ENCODE measurements at places on chromosomes 5 and 9.
A peak's percentile ranks its signal among the peaks of the same experiment; 100 is the strongest.

GRCh38 chr5:2134543-2135292 lies 252.0 kb upstream of the IRX4 start:
- DNase-seq, result no peak

- no peak for DNase-seq
These were observed 468.8 kb upstream of the SMC2 start for GRCh38 chr9:103625161-103625804.

GRCh38 chr5:111411301-111411700 lies 101.0 kb downstream of the STARD4 start:
- DNase-seq, result no peak

GRCh38 chr9:113319054-113319453 lies 15.9 kb upstream of the RNF183 start:
- no peak for DNase-seq

DNA sequence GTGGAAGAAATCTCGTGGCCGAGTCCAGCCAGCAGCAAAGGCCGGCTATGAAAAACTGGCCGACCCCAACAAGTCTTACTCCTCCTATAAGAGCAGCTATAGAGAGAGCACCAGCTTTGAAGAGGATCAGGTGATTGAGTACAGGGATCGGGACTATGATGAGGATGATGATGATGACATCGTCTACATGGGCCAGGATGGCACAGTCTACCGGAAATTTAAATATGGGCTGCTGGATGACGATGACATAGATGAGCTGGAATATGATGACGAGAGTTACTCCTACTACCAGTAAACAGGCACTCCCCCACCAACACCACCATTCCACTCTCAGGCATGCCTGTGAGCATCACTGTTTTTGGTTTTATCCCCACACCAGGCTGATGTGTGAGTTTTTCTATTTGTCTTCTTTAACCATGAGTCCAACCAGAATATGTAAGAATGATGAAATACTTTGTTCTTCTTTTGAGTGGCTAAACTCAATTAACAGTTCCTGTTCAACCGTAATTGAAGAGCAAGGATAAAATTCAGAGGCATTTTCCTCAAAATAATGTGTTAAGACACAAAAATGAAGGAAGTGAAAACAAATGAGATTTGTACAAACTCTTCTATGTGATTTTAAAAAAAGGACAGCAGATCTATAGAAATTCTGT lies 35.5 kb downstream of the RFK start:
- DNase-seq, result no peak

DNA sequence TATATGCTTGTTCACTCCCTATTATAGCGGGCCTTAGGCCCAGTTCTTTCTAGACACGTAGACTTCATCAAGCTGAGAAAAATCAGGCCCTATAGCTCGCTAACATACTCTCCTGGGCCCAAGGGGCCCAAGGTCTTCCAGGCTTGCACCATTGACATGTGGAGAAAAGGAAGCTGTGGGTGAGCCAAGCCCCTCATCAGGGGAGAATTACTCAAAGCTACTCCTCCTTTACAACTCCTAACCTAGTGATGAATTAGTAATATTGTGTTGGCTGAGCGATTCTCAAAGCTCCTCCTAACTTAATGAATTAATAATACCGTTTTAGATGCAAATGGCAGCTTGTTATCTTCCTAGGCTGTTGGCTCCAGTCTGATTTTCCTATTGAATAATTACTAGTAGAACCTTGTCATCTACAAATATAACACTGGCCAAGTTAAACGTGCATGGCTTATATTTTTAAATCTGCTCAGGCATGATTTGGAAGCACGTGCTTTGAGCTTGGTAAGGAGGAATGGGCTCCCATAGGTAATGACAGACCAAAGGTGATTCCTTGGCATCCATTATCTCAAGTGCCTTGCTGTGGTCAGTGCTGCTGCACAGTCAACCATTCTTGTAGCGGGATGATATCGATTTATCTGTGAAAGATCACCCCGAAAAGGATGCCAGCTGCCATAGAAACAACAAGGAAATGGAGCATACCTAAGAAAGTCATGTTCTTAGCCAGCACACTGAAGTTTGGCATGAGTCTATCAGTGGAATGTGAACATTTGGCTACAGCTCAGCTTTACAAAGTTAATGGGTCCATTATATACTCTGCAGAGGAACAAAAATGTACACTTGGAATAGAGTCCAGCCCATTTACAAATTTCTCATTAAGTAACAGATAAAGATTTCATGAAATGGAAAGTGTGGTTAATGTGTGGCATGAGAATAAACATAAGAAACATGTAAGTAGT lies 23.8 kb downstream of the LVRN start:
- no peak for DNase-seq

DNA sequence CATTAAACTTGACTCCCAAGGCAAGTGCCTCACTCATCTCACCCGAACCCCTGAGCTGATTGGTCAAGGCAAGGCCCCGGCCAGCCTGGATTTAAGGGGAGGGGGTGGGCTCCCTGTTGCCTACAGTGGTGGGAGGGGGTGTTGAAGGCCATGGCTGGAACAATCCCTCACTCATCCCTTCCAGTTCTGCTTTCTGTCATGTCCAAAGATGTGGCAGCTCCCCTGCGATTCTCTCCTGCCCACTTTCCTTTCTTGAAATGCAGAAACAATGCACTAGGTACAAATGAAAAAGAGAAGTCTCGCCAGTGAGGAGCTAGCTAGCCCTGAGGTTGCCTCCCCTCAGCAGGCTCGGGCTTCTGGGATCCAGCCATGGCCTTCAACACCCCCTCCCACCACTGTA lies 240.9 kb downstream of the SYK start:
- DNase-seq, result no peak

GRCh38 chr9:71944754-71945375 lies 33.4 kb downstream of the C9orf85 start:
- DNase-seq, result no peak

DNA sequence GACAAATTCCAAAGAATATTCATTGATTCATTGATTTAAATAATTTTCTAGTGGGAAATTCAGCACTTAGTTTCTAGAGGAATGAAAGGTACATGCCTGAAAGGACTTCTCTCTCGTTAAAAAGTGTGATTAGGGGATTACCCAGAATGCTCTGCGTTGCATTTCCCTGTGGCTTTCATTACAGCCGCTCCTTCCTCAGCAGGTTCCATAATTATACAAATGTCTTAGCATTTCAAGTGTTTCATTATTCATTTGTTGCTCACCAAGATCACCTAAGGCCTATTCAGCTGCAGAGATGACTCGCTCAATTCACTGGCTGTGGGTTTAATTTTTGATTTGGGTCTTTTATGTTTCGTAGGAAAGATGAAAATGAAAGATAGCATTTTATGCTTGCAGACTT lies 52.8 kb downstream of the SPATA31C2 start:
- no peak for DNase-seq

- no peak for DNase-seq
These were observed 19.1 kb downstream of the PTGS1 start for GRCh38 chr9:122389799-122390481.

DNA sequence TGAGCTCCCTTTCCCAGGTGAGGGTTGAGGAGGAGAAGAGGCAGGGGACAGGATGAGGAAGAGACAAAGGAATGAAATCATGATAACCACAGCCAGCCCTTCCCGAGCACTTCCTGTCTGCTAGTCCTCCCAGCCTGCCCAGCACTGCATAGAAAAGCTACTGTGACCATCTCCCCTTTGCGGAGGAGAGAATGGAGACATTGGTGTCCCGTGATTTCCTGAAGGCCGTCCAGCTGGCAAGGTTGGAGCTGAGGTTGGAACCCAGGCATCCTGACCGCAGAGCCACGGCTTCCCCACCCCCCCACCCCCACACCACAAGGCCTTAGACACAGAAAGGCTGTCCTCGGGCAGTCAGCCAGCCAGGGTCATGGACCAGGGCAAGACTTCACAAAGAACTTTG lies 131.1 kb upstream of the ICE1 start:
- no peak for DNase-seq

- DNase-seq, result no peak
These were observed 27.9 kb upstream of the CEMIP2 start for GRCh38 chr9:71796100-71796767.

GRCh38 chr5:57434227-57434640 lies 48.4 kb downstream of the ACTBL2 start:
- peak; percentile 24 for DNase-seq

DNA sequence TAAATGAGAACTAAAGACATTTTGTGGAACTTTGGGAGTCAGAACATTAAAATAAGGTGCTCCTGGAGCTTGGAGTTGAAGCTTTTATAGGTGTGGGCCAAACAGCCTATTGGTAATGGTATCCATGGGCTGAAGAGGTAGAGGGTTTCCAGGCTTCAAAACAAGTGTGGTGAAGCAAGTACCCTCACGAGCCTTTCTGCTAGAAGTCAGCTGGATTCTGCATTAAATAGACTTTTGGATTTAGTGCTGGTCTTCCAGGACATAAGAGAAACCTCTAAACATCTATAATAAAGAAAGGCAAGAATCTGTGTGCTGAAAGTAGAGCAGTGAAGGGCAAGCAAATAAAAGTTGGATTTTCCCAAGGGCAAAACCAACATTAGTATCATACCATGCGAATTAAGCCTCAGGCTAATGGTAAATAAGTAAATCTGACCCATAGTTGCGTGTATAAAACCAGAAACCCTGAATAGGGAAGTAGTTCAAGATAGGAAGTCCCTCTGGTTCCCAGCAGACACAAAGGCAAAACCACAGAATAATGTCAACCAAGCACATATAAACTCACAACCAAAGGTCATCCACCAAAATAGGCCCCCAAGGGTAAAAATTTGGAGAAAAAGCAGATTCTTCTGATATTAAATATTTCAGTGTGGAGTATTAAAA lies 306.3 kb downstream of the TLE4 start:
- no peak for DNase-seq

DNA sequence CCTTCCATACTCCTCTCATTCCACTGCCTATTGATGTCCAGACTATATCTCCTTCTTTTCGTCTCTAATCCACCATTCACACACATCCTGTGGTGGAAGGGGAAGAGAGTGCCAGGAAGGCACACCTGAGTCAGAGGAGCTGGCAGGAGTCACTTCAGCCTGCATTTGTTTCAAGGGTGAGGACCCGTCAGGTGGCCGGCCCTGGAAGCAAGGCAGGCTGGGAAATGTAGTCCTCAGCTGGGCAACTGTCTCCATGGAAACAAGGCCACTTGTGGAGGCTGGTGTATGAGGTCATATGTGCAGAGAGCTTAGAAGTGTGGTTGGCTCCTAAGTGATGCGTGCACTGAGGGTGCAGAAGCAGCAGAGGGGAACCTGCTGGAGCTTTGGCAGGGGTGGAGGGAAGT lies 278.4 kb downstream of the NSG2 start:
- DNase-seq, result peak; percentile 81

DNA sequence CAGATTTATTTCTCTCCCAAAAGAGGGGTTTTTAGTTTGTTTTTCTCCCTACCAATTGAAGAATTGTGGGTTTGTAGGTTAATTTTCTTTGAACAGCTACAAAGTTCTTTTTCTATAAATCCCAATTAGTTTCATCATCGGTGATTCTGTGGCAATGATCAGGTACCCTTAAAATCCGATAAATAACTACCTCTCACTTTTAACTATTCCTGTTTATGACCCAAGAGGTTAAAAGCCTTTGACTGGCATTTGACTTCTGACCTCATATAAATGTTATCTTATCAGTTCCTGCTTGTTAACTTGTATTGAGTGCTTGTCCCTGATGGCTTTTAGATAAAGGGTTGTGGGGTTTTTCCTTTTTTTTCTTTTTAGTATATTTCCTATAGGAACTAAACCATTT lies 124.4 kb upstream of the TMEM161B start:
- no peak for DNase-seq

DNA sequence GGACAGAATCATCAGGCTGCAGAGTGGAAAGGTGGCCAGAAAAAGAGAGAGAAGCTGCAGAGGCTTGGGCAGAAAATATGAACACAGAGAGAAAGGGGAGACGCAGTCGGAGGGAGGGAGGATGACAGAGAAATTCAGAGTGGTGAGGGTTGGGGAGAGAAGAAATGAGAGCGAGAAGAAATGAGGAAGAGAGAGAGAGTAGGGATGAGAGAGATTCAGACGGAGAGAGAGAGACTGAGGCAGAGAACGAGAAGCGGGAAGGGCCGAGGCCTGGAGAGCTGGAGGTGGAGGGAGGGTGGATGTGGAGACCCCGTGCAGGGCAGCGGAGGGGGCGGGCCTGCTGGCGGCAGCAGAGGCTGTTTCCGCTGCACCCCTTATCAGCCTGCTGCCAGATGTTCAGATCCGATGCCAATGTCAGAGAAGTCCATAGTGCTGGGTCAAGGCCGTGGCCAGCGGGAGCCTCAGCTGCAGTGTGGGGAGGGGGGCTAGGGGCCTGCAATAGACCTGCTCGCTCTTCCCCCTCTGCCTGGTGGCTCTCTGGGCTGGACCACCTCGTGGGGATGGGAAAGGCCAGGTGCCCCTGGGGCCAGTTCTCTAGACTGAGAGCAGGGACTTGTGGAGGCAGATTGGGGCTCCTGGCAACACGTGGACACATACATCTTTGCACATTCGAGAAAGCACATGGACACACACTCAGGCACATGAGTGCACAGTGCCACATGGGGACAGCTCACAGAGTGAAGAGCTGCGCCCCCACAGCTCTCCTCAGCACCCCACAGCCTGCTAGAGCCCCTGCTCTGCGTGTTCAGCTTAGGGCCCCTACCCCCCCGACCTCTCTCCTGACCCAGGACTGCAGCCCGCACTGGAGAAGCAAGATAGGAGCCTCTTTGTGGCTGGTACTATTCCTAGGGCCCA lies 4.9 kb upstream of the NR5A1 start:
- DNase-seq, result no peak

DNA sequence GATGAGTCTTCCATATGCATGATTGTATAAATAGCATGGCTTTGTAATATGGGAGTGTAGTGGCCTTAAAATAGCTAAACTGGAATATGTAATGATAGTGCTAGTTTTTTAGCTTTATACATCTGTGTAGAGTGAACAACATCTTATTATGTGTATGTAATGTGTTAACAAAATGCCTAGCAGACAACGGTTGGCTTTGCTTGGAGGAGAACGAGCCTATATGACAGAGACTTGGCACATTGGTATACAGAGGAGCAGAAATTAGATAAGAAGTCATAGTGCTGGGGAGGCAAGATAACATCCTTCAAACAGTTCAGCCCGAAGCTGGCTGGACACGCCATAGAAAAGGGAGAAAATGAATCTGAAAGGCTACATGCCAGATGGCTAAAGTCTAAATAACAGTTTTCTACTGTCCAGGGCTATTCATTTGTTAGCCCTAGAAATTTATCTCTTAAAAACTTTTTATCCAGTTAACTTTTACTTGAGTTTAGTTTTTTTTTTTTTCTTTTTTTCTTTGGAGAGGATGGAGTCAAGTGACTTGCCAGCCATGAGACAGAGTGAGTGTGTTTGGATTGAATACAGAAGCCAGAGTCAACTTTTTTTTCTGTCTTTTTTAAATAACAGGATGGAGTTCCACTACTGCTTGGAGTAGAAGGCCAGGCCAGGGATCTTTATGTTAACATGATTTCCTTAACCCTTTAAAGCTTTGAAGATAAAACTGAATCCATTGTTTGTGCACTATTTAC lies 214.4 kb upstream of the ACTBL2 start:
- no peak for DNase-seq

GRCh38 chr5:71752441-71753190 lies 33.5 kb downstream of the CARTPT start:
- DNase-seq, result no peak

DNA sequence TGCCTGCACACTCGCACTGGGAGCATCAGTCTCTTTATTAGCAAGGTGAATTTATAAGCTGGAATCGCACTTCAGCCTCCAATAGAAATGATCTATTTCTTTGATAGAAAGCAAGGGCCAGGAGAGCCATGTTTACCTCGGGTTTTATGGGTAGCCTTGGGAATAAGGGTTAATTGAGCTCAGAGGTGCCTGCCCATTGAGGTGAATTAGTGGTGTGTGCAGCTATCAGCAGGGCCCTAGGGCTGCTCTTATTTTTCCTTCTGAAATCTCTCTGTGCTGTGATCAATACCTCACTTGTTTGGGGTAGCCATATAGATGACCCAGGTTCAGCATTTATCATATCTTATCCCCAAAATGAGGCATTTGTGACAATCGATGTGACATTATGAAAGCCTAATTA lies 297.8 kb downstream of the EBF1 start:
- DNase-seq, result peak; percentile 20

Data from retina (tissue), 1 donor.